ENCODE measurements at places on chromosomes 13 and 19.

DNA sequence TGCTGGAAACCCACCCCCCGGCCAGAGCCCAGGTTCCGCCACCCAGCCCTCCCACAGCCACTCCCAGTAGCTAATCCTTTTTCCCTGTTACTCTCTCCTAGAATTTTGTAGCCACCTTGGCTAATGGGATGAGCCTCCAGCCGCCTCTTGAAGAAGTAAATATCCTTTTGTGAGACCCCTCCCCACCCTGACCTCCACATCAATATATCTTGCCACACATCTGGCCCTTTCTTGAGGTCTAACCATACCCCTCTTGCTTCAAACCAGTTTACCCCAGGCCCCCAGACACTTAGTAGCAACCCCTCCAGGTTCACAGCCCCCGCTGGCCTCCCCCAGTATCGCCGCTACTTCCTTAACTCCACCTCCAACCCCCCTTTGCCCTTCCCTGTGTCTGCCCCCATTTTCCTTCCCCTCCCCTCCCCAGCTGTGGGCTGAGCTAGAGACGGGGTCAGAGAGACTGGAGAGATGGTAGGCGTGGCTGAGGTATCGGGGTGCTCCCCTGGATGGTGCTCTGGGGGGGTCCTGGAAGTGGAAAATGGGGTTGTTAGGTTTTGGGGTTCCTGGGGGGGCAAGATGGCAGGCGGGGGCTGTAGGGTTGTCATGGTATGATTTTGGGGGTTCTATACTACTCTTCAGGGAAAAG, 2.8 kb downstream of the PRMT1 start:
- DNase-seq = no peak

- no peak for DNase-seq
These were observed 202.8 kb upstream of the IRS2 start for GRCh38 chr13:109989155-109989554.

- no peak for DNase-seq
These were observed 39.3 kb downstream of the GGACT start for GRCh38 chr13:100549316-100549715.

- peak; percentile 4 for DNase-seq
These were observed 89.5 kb downstream of the ZNF100 start for GRCh38 chr19:21677696-21678418.

GRCh38 chr13:114047358-114047881, 73.5 kb upstream of the C13orf46 start:
- DNase-seq = no peak

DNA sequence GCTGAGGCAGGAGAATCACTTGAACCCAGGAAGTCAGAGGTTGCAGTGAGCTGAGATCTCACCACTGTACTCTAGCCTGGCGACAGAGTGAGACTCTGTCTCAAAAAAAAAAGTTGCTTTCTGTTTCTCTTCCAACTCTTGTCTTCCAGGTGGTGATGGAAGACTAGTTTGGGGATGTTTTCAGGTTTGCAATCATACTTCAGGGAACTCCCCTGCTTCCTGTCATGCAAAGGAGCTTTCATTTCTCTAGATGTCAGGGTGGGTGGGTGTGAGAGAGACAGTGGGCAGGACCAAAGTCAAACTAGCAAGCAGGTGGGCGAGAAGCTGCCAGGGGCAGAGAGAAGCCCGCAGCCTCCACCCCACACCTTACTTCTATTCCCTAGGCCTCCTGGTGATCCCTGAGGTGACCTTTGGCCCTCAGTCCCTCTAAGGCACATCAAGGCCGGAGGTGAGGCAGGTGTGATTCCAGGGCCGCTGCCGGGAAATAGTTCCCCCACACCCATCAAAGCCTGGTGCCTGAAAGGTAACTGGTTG, 25.7 kb downstream of the CCNE1 start:
- peak; percentile 49 for DNase-seq

GRCh38 chr13:104979281-104980030, 1556.0 kb downstream of the EFNB2 start:
- DNase-seq = no peak

- peak; percentile 56 for DNase-seq
These were observed 709 bp downstream of the N4BP2L1 start for GRCh38 chr13:32426990-32427851.

DNA sequence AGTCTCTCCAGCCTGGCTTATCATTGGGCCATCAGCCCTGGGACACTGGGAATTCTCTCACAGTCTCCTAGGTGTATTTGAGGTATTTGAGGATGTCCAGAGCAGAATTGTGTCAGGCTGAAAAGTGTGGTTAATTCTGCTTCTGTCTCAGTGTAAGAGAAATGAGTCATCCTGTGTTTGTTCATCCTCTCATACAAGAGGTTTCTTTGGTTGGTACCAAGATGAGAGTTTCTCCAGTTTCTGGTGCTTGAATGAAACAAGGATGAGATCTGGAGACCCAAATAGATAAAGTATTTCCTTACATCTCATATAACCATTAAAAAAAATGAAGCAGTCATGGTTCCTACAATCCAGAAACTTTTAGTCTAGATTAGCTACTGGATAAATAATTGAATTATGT, 7.7 kb downstream of the ZNF253 start:
- no peak for DNase-seq

DNA sequence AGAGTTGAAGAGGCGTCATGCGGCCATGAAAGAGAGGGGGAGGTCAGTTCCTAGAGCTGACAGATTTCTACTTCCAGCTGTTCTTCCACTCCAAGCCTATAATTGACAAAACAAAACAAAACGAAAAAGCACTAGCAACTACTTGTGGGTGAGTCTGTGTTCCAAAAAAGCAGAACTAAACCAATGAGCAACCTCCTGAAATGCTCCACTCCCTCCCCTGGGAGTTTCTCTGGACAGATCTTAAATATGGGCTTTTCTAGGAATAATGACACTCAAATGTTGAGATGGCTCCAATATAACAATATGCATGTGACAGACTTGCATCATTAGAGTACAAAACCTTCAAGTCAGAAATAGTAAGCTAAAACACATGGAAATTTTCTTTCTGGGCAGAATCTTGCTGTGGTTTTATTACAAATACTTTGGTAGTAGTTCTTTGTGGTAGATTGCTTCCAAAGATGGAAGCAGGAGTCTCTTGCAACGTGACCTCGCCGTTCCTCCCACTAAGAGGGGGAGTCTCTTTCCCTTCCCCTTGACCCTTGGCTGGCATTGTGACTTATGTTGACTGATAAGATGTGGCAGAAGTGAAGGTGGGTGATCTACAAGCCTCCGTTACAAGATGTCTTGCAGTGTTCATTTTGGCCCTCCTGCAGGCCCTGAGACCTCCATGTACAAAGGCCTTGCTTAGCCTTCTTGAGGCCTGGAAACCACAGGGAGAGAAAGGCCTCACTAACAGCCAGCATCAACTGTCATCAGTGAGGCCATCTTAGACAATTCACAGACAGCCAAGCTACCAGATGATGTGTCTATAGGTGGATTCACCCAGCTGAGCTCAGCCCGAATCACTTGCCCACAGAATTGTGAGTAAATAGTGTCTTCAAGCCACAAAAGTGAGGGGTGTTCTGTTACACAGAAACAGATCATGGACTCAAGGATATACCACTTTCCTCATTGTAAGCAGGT, 173.1 kb upstream of the RFC3 start:
- no peak for DNase-seq

DNA sequence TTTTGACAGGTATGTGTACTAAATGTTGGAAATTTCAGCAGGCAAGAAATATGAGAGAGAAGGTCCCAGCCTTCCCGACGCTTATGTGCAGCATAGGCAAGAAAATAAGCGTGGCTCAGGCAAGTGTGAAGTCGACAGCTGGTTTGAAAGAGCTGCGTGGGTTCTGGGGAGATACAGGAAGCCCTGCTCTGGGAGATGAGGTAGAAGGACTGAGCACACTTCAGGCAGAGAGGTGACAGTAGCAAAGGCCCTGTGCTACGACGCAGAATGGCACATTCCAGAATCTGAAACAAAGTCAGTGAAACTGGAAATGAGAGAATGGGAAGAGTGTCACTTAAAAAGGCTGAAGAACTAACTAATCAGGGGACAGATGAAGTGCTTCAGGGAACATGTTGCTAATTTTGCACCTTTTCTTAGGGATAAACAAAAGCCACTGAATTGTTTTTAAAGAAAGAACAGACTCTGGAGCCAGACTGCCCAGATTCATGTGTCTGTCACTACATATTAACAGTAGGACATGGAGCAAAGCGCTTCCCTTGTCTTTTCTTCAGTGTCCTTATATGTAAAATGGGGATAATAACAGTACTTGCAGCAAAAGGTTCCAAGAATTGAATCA, 160.1 kb downstream of the SPRY2 start:
- DNase-seq = no peak

GRCh38 chr13:94061301-94061700, 418.2 kb downstream of the DCT start:
- DNase-seq = no peak

- no peak for DNase-seq
These were observed 23.6 kb upstream of the LRCH1 start for GRCh38 chr13:46529216-46529919.

- DNase-seq = peak; percentile 72
These were observed 22.3 kb upstream of the XPO4 start for GRCh38 chr13:20924758-20925394.

DNA sequence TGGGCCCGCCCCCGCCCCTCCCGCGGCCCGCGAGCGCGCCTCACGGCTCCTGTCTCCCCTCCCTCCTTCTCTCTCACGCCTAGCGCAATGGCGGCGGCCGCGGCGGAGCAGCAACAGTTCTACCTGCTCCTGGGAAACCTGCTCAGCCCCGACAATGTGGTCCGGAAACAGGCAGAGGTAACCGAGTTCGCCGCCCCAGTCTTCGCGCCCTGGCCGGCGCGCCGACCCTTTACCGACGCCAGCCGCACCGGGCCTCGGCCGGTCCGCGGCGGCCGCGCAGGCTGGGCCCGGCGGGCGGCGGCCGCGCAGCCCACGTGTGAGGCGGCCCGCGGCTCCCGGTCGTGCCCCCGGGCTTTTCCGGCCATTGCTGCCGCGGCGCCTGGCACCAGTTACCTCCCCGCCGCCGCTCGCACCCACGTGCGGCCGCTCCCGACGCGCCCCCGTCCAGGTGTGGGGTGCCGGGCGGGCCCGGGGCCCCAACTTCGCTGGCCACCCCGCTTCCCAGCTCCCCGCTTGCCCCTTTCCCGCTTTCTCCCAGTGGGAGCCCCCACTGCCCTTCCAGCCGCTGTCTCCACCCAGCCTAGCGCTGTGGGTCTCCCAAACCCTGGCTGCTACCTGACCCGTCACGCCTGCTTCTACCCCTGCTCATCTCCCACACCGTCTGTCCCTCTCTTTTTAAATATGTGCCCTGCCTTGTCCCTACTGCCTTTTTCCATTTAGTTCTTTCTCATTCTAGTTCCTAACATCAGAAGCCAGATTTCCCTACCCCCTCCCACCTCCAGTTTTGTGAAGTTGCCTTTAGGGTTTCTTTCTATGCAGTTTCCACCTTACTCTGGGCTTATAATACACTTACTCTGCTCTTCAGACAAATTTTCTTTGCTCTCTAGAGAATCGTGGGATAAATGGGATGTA, 23.4 kb downstream of the IPO5 start:
- DNase-seq = peak; percentile 33

DNA sequence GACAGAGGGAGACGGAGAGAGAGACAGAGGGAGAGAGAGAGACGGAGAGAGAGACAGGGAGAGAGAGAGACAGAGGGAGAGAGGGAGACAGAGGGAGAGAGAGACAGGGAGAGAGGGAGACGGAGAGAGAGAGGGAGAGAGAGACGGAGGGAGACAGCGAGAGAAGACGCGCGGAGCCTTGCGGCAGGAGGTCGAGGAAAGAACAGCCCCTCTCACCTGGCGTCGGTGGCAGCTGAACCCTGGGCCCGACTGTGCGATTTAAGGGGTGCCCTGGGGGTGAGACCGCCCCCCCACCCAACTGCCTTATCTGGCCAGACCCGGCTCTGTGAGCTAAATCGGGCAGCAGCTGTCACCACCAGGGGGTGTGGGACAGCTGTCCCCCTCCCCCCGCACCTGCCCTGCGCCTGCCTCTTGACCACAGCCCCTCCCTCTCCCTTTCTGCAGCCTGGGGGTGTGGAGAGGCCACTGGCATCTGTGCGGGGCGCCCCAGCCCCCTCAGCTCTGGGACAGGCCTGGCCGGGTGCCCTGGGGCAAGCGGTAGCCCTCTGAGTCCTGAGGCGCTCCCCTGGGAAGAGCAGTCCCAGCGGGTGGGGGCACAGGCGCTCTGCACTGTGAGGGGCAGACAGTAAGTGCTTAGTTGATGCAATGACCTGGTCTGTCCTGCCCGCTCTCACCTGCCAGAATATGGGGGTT, 10.8 kb downstream of the JOSD2 start:
- DNase-seq = no peak

GRCh38 chr13:81738364-81738763, 1397.4 kb upstream of the SPRY2 start:
- DNase-seq = no peak

DNA sequence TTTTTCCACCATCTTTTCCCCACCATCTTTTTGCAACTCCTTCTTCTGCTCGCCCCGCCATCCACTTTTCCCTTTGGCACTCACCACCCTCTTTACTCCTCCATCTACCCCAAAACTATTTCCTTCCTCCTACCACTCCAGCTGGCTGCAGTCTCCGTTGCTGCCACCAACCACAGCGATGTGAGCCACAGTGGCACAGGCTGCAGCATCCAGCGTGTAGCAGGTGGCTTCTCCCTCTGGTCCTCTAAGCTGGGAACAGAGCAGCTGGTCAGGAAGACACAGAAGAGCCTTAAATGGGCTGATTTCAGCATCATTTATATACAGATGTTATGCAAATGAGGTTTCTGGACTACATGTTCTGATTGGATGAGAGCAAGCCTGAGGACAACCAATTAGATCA, 144.5 kb downstream of the TNFRSF19 start:
- DNase-seq = no peak

DNA sequence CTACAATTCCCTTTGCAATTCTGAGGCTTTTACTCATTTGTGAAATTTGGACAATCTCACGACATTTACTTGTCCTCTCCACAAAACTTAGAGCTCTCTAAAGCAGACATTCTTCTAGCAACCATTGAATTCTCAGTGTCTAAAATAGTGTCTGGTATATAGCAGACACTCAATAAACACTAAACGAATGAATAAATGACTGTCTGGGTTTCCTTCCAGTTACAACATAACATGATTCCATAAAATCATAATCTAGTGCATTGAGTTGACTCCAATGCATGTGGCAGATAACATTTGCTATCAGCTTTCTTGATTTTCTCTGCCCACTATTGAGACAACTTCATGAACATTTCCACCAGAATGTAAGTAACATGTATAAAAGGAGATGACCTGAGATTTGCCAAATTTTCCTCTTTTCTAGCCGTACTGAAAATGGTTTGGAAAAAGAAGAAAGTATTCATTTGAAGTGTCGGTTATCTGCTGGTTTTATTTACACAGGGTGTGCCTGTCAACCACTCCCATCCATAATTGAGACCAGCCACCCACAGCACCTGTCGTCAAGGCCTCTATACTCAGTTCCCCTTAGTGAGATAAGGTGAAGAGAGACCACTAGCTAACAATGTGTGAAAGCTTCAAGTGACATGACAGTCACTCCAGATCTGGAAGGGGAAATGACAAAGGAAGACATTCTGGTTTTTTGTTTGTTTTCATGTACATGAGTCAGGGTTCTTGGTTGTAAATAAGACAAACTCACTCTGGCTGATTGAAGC, 4.8 kb upstream of the SERP2 start:
- DNase-seq = no peak

GRCh38 chr19:57560049-57560491, 407 bp upstream of the ZNF550 start:
- DNase-seq = no peak
